Effector memory CD8-positive, alpha-beta T cell (primary cell): ENCODE measurements at places on chromosomes 5 and 9.

DNA sequence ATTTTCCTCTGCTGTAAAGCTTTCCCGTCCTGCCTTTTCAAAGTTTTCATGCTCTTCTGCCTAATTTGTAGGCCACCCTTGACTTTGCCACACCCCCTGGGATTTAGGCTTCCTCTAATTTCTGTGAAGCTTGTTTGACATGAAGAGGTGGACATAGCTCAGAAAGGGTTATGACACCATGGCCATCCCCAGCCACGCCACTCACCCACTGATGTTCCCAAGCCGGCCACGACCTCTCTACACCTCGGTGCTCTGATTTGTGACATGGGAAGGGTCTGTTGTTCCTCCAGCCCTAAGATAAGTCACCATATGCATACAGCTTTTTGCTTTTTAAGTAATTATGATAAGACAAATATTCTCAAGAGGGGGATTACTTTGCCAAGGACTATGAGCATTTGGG lies 139.5 kb downstream of the BARX1 start:
- H3K4me3 ChIP-seq, result no peak overlapping the region
- H3K4me1 ChIP-seq, result no peaks in the 10 kb centered on the region
- peaks cover 78% of the 10 kb centered on the region for H3K27me3 ChIP-seq
- no peak overlapping the region for H3K27ac ChIP-seq
- H3K36me3 ChIP-seq, result no peaks in the 10 kb centered on the region

DNA sequence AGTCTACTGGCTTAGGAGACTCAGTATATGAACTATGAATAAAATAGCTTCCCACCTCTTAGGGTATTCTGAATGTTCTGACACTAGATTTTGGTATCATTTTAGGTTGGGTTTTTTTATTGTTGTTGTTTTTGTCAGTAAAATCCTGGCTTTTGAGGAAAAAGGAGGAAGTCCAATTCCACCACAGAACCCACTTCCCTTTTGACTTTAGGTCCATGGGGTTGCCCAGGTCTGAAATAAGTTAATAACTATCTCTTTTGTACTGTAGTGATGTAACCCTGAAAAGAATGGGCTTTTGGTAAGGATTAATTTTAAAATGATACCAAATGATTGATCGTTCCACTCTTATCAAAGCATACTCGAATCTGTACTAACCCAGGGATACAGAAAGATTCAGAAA lies 29.1 kb upstream of the IL12B start:
- H3K27me3 ChIP-seq, result peaks cover 14% of the 10 kb centered on the region
- H3K27ac ChIP-seq, result no peak overlapping the region
- DNase-seq, result no peak
- no peaks in the 10 kb centered on the region for H3K4me1 ChIP-seq
- H3K36me3 ChIP-seq, result no peaks in the 10 kb centered on the region

- peaks cover 15% of the 10 kb centered on the region for H3K27me3 ChIP-seq
- H3K36me3 ChIP-seq, result no peaks in the 10 kb centered on the region
- no peaks in the 10 kb centered on the region for H3K4me1 ChIP-seq
- H3K4me3 ChIP-seq, result no peak overlapping the region
- DNase-seq, result no peak
Observed at GRCh38 chr5:115460472-115460871, 84.1 kb downstream of the FEM1C start.

GRCh38 chr5:135433681-135434426 lies 13.3 kb downstream of the DCANP1 start:
- DNase-seq, result no peak
- no peak overlapping the region for H3K27ac ChIP-seq
- H3K27me3 ChIP-seq, result peaks cover 73% of the 10 kb centered on the region

DNA sequence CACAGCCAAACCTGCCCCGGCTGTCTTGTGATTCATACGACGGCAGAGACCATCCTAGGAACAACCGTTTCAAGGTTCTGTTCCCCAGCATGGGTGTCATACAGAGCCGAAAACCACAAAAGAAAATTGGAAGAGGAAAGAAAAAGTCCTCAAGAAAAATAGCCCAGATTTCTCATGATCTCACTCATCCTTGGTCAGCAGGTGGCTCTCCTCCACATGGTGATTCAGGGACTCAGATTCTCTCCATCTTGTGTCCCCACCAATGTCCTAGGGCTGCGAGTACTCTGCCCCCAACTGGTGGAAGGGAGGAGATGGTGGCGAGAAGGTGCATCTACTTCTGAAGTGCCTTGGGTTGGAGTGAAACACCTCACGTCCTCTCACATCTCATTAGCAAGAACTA lies 25.6 kb downstream of the PDZD2 start:
- peaks cover 21% of the 10 kb centered on the region for H3K27me3 ChIP-seq
- peaks cover 3% of the 10 kb centered on the region for H3K36me3 ChIP-seq
- no peak for DNase-seq
- no peaks in the 10 kb centered on the region for H3K4me1 ChIP-seq
- no peak overlapping the region for H3K4me3 ChIP-seq

DNA sequence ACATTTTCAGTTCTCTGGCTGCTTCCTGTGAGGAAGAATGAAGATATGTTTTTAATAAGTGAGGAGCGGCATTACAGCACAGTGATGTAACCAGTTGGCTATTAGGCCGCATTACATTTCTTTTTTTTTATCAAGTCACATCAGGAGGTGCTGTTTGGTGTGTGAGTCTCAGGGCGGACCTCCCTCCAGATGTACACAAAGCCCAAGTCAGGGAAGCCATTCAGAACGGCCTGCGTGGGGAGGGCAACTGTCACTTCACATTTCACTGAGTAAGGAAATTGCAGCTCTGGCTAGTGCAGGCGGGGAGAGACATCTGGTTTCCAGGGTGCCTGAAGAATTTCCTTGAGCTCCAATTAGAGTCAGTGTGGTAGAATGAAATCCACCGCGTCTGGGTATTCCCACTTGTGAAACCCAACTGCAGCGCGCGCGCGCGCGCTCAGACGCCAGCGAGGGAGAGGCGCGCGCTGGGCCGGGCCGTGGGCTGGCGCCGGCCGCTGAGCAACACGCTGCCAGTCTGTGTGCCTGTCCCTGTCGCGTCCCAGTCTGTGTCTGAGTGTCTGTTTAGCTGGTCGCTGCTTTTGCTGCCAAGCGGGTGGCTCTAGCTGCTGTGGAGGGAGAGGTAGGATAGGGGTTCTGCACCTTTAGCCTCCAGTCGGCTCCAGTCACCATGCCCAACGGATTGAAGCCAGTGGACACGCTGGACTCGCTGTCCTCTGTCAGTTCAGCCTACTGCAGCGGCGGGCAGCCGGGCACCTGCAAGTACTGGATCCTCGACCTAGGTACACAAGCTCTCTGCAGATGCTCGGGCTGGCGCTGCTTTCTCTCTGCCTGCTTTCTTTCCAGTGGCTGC lies 140.8 kb upstream of the OTULINL start:
- H3K36me3 ChIP-seq, result no peaks in the 10 kb centered on the region
- H3K27me3 ChIP-seq, result peaks cover 6% of the 10 kb centered on the region
- peaks cover 4% of the 10 kb centered on the region for H3K4me1 ChIP-seq
- DNase-seq, result no peak
- no peak overlapping the region for H3K27ac ChIP-seq
- H3K4me3 ChIP-seq, result no peak overlapping the region

DNA sequence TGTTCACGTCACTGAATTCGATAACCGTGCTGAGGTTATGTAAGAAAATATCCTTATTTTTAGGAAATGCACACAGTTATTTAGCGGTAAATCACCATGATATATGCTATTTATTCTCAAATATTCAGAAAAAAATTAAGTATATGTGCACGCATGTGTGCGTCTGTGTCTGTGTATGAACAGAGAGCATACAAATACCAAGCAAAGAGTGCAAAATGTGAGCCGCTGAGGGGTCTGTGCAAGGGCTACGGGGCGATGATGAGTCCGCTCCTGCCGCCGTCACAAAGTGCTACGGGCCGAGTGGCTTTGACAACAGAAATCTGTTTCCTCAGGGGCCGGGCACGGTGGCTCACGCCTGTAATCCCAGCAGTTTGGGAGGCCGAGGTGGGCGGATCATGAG lies 6.9 kb upstream of the UCK1 start:
- no peak overlapping the region for H3K4me3 ChIP-seq
- H3K4me1 ChIP-seq, result peaks cover 16% of the 10 kb centered on the region
- no peaks in the 10 kb centered on the region for H3K36me3 ChIP-seq
- H3K27me3 ChIP-seq, result no peaks in the 10 kb centered on the region

- H3K27ac ChIP-seq, result no peak overlapping the region
- H3K4me1 ChIP-seq, result no peaks in the 10 kb centered on the region
- H3K4me3 ChIP-seq, result no peak overlapping the region
- H3K36me3 ChIP-seq, result peaks cover 3% of the 10 kb centered on the region
- no peaks in the 10 kb centered on the region for H3K27me3 ChIP-seq
Observed at GRCh38 chr9:36728651-36729520, 156.2 kb downstream of the MELK start.

DNA sequence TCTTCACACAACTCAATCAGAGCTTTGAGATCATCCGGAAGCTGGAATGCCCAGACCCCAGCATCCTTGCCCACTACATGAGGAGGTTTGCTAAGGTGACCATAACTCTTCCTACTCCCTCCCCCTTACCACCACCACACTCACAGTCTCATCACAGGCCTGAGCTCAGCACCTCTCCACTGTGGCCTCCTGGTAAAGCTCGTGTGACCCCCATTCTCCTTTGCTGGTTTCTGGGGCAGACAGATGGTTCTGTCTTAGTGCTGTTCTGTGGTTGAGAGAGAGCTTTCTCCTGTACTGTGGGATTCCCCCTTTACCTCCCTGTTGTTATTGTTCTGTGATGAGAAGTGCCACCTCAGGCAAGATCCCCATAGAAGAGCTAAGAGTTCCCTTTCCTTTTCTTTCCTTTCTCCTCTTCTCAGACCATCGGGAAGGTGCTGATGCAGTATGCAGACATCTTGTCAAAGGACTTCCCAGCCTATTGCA lies 92.7 kb upstream of the RUSC2 start:
- no peak overlapping the region for H3K4me3 ChIP-seq
- peaks cover 18% of the 10 kb centered on the region for H3K27me3 ChIP-seq
- no peaks in the 10 kb centered on the region for H3K4me1 ChIP-seq
- DNase-seq, result no peak
- H3K36me3 ChIP-seq, result no peaks in the 10 kb centered on the region

DNA sequence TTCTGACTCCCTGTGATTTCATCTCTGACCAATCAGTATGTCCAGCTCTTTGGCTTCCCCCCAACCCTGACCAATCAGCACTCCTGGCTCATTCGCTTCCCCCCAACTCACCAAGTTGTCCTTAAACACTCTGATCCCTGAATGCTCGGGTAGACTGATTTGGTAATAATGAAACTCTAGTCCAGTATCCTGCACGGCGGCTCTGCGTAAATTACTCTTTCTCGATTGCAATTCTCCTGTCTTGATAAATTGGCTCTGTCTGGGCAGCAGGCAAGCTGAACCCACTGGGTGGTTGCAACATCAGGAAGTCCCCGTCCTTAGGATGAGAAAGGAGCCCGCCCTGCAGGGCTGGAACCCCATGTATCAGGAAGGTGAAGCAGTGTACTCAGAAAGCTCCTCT lies 10.4 kb downstream of the FCN2 start:
- peaks cover 91% of the 10 kb centered on the region for H3K27me3 ChIP-seq
- H3K4me1 ChIP-seq, result no peaks in the 10 kb centered on the region
- H3K36me3 ChIP-seq, result no peaks in the 10 kb centered on the region
- no peak for DNase-seq
- H3K27ac ChIP-seq, result no peak overlapping the region
